ENCODE measurements at places on chromosomes 2 and 18.
A peak's percentile ranks its signal among the peaks of the same experiment; 100 is the strongest.

DNA sequence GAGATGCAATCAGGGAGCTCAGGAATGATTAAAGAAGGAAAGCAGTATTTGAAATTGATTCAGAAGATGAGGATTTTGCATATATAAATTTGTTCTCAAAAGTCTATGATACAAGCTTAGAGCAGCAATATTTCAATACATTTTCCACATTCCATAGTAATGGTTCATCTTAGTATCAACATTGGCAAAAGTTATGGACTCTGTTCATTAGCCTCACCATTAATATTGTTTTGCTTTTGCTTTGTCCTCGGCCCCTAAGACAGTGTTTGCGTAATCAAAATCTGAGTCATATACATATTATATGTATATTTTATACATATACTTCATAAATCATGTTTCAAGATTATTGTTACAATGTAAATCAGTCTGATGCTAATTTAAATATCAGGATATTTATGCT lies 176.6 kb downstream of the CNTNAP5 start:
- DNase-seq: no peak

DNA sequence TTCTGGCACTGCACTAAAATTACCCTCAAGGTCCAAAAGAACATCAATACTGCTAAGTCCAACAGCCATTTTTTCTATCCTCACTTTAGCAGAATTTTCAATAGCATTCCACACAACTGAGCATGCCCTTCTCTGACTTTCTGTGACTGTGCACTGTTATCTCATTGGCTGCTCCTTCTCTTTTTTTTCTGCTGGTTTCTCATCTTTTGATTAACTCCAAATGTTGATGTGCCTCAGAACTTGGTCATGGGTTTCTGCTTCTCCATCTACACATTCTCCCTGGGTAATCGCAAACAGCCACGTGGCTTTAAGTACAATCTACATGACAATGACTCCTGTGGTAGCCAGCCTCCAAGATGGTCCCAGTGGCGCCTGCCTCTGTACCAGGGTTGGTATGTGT lies 75.0 kb upstream of the CD226 start:
- DNase-seq: no peak

DNA sequence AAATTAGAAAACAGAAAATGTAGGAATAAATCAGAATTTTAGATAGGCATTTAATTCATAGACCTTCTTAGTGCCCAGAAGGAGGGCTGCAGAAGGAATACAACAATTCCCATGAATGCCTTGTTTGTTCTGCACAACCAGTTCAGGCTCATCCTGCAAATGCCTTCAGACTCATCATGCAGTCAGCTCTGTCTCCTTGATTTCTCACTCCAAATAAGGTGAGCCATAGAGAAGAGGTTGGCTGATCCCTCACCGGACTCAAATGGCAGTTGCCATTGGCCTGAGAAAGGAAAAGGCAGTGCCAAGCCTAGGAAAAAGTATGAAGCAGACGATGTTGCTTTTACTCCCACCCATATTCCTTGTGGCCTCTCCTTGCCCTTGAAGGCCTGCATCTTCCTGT lies 50.3 kb downstream of the DSC3 start:
- DNase-seq: no peak

DNA sequence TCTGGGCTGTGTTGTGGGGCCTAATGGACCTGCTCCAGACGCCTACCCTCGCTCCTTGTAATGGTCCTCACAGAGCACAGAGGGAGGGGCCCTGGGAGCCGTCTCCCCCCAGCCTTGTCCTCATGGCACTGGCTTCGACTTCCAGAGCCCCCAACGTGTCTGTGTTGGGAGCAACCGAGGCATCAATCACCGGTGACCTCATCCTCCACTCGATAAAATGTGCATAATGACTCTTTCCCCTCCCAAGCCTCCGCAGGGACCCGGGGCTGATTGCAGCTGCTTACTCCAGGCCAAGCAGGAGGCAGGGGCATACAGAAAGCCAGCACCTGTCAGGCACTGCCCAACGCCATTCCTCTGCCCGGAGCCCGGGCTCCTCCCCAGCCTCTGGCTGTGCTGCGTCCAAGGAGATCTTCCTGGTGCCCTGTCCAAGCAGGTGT lies 271.7 kb downstream of the NDUFA10 start:
- DNase-seq: peak; percentile 55

- no peak for DNase-seq
These were observed 41.9 kb upstream of the AAK1 start for GRCh38 chr2:69685321-69686048.

DNA sequence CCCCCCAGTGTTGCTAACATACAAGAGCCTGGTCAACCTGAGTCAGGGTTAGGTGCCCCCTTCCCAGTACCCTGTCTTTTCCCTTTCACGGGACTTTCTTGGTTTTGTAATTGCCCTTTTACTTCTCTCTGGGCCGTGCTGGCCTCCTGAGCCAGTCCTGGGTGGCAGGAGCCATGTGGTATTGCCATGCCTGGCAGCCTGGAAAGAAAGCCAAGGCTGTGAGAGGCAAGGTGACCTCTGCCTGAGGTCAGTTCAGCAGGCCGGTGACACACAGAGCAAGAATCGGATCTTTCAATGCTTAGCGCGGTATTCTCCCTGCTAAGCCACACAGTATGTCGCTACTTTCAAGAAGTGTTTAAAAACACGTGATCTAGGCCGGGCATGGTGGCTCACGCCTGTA lies 52.3 kb downstream of the C18orf63 start:
- no peak for DNase-seq

GRCh38 chr2:239199041-239199768 lies 201.6 kb downstream of the HDAC4 start:
- DNase-seq: no peak

All from NCI-H1417 (cell line).